Activated CD4-positive, alpha-beta T cell treated with anti-CD3 and anti-CD28 coated beads, Interleukin-2, amount 10 ng/mL, durations not matched to agents 7 days and 5 days (primary cell): ENCODE measurements at places on chromosomes 5 and 9. TPM values are rescaled to one million over a fixed set of nuclear protein-coding genes. Genes with fewer than 3 reads are reported as not detected.

Gene ZNF474
- not detected for total RNA-seq

Gene STPG3
- not detected for total RNA-seq

Gene GPX8
- not detected for total RNA-seq

Gene ZFR
- total RNA-seq = 52.1 TPM

Gene CDH9
- not detected for total RNA-seq

Gene IGFBPL1
- total RNA-seq = not detected
